ENCODE measurements at places on chromosomes 7 and 10. TPM values are rescaled to one million over a fixed set of nuclear protein-coding genes. Genes with fewer than 3 reads are reported as not detected.

The GPR15LG gene
- not detected for total RNA-seq

The UTF1 gene
- not detected for total RNA-seq

The BTBD16 gene
- total RNA-seq: 0.09 TPM

The FZD1 gene
- 28.7 TPM for total RNA-seq

Measured in fibroblast of the aortic adventitia (primary cell).